ENCODE measurements at places on chromosomes 1 and 21. TPM values are rescaled to one million over a fixed set of nuclear protein-coding genes. Genes with fewer than 3 reads are reported as not detected.

Gene FYB2
- total RNA-seq = not detected

Gene C1orf87
- not detected for total RNA-seq

Gene CENPL
- total RNA-seq = 0.53 TPM

Gene TTC22
- total RNA-seq = not detected

- no peaks in the 10 kb centered on the region for H3K27me3 ChIP-seq
- no peaks in the 10 kb centered on the region for H3K36me3 ChIP-seq
- peak overlapping the region; percentile 46 for H3K4me3 ChIP-seq
- H3K4me1 ChIP-seq = peaks cover 5% of the 10 kb centered on the region
- DNase-seq = no peak
Observed at GRCh38 chr1:168348146-168348709, 67.6 kb downstream of the TBX19 start.
